ENCODE measurements at places on chromosomes 13 and 19.

DNA sequence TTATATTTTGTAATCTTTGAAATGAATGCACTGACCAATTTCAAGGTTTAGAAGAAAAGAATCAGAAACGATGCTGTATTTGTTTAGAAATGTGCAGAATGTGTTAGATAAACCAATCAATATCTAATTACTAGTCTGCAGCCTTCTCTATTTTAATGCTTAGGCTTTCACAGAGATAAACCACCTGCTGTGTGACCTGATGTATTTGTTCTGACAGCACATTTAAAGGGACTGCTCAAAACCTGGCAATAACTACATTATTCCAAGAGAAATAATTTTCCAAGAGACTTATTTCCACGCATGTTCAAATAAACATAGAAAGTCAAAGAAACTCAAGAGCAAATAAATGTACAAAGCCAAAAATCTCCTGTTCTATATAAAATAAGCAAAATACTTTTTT, 641.6 kb upstream of the PCDH20 start:
- no peak for DNase-seq

GRCh38 chr19:37695144-37695899, 24.2 kb downstream of the ZNF607 start:
- no peak for DNase-seq

GRCh38 chr19:3034656-3035541, 5.8 kb upstream of the TLE2 start:
- DNase-seq, result no peak

DNA sequence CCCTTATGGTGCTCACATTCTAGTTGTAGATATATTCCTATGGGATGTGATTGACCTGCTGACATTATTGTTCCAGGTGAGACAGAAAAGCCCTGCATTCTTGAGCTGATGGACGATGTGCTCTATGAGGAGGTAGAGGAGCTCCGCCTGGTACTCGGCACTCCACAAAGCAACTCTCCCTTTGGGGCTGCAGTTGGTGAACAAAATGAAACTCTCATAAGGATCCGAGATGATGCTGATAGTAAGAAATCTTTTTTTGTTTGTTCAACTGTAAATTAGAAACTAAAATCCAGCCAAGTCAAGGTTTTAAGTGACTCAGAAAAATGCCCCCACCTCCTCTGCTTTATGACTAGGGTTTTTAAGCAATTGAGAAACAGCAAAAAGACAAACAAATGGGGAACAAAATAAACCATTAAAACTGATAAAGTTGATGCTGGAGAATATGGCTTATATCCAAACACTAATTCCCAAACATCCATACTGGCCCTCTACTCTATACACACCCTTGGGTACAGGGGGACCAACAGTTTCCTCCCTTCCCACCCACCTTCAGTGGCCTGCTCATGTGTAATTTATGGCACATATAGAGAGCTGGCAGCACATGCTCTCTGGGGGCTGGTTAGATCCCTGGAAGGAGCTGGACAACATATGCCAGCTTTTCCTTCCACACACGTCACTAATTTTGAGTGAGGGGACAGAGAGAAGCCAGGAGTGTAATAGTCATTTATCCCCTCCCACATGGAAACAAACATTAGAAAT, 139.6 kb downstream of the STOML3 start:
- no peak for DNase-seq

- no peak for DNase-seq
Observed at GRCh38 chr19:41872384-41872774, 4.7 kb upstream of the CD79A start.

DNA sequence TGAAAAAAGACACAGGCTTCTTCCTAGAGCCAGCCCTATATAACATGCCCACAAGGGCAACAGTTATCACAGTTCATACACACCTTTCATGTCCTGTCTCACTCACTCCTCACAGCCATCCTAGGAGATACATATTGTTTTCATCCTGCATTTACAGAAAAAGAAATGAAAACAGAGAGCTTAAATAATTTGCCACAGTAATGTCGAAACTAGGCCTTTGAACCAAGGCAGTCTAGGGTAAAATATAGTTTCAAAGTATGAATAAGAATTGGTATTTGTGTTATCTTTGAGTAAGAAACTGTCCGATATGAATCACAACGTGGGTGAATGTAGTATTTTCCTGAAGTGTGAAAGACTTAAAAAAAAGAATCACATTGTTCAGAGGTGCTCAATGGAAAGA, 26.8 kb downstream of the CLDN10 start:
- DNase-seq, result peak; percentile 41

DNA sequence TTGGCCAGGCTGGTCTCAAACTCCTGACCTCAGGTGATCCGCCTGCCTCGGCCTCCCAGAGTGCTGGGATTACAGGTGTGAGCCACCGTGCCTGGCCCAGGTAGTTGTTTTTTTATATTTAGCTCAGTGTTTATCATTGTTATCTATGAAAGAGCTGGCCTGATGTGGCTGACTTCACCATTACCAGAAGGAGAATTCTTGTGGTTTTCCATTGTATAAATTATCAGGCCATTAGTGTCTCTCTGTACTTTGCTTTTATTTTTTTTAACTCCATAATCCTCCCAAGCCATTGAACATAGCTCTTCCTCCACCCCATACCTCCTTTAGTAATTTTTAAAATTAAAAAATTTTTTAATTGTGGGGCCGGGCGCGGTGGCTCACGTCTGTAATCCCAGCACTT, 24.2 kb downstream of the CERS4 start:
- DNase-seq, result no peak

- no peak for DNase-seq
Observed at GRCh38 chr13:93716623-93717022, 490.0 kb downstream of the GPC6 start.

GRCh38 chr13:40145139-40145538, 489.7 kb downstream of the COG6 start:
- no peak for DNase-seq

DNA sequence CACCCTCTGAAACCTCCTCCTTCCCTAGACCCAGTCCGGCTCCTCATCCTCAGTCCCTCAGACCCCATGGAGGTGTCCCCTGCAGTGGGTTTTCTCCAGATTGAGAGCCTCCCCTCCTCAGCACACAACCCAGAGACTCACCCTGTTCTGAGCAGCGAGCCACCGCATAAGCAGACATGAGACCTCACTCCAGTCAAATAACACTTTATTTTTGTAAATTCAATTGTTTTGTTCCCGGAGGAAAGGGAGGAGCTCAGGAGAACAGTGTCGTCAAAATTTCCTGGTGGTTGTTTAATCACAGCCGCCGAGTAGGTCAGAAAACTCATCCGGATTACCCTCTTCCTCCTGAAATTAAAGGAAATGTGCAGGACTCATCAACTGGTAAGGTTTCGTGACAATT, 57.5 kb downstream of the ERICH4 start:
- no peak for DNase-seq

GRCh38 chr19:53461866-53462265, 5.7 kb upstream of the ZNF813 start:
- no peak for DNase-seq

GRCh38 chr13:104281910-104282309, 1215.7 kb upstream of the SLC10A2 start:
- no peak for DNase-seq

Data from GM06990 (cell line).